ENCODE measurements at places on chromosomes 6 and 20.

GRCh38 chr20:44709380-44709779 lies 5.8 kb upstream of the CCN5 start:
- no peak for DNase-seq

DNA sequence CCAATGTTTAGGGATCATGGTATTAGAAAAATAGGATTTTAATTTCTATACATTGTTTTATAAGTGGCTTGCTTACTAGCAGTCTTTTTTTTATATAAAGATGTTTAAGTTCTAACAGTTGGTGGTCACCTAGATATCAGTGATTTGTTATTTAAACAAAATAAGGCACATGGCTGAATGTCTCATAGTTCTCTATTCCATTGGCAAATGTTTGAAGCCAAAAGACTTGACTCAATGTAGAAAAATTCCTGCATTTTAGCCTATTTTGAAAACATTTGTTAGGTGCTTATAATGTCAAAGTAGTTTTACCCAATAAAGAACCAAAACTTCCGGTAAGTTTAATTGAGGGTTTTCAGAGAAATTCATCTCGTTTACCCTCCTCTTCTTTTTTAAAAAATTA lies 26.8 kb downstream of the MAPK14 start:
- DNase-seq: no peak

- no peak for DNase-seq
Measured at GRCh38 chr6:2482773-2483172, 237.4 kb upstream of the GMDS start.

GRCh38 chr6:45474376-45474775 lies 96.6 kb upstream of the SUPT3H start:
- no peak for DNase-seq

- no peak for DNase-seq
Measured at GRCh38 chr6:52820198-52820597, 16.6 kb upstream of the GSTA1 start.

DNA sequence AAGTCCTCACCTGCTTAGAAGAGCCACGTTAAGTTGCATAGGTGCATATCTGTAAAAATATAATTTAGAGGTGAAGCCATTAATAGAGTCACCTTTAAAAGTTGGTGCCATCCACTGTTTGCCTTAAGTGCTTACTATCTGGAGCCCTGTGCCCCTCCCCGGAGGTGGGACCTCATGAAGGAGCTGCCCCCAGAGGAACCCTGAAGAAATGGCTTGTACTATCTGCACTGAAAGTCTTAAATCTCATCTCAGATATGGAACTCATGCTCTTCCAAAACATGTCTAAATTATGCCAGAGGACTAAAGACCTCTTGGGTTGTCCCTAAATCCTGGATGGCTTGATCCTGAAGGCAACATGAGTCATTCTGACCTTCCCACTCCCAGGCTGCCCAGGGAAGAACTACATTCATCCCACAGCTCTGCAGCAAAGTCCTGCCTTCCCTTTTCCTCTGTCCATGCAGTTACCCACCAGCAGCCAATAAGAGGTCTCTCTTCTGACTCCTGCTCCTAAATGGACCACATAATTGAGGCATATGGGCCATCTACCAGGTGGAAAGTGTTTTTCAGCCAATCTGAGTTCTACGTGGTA lies 85.3 kb downstream of the ASXL1 start:
- DNase-seq: peak; percentile 43

GRCh38 chr6:19845266-19846041 lies 8.3 kb downstream of the ID4 start:
- no peak for DNase-seq

- no peak for DNase-seq
Measured at GRCh38 chr6:6659600-6660327, 71.2 kb downstream of the LY86 start.

DNA sequence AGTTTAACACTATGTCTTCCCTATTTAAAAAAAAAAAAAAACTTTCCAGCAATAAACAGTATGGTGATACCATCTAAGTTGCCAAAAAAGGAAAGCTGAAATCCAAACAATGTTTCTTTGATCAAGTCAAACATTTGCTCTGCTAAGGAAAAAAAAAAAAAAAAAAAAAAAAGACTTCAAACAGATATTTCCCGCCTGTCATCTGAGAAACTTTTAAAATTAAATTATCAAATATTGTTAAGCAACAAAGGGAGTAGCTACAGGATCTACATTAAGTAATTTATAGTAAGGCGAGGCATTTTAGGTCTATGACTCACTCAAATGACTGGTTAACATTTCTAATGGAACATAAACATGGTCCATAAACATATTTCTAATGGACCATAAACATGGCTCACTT lies 121.2 kb downstream of the DST start:
- no peak for DNase-seq

- no peak for DNase-seq
Measured at GRCh38 chr6:106315765-106316374, 9.7 kb downstream of the ATG5 start.

GRCh38 chr6:100470422-100471120 lies 5.8 kb upstream of the SIM1 start:
- DNase-seq: no peak

DNA sequence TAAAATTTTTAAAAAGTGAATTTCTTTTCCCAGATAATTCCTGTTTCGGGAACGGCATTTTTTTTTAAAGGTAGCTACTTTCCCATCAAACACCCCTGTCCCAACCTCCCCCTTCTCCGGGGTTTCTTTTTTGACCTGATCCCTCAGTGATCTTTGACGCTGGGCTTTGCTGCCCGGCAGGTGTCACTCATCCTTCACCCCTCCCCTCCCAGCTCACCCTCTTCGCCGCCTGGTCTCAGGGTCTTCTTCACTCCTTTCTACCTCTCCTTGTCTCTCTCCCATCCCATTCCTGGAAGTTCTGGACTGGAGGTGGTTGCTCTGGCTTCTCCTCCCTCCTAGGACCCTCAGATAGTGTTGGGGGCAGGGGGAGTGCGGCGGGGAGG lies 329 bp upstream of the GPR6 start:
- DNase-seq: no peak

DNA sequence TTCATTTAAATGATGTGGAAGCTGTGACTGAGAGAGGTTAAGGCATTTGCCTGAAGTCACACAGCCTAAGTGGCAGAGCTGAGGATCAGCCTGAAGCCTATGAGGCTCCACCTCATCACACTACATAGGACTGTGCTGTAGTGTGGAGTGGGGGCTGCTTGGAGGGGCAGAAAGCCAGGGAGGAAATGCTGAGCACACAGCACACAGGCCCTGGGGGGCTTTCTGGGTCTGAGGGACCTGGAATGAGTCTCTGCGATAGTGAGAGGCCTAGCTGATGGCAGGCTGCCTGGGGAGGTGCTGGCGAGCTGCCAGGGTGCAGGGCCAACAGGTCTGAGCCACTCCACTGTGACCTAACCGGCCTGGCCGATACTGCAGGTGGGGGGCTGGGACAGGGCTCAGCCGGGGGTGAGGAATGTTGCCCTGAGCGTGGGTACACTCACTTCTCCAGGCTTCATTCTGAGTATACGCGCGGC lies 2.2 kb upstream of the ARHGAP40 start:
- no peak for DNase-seq

DNA sequence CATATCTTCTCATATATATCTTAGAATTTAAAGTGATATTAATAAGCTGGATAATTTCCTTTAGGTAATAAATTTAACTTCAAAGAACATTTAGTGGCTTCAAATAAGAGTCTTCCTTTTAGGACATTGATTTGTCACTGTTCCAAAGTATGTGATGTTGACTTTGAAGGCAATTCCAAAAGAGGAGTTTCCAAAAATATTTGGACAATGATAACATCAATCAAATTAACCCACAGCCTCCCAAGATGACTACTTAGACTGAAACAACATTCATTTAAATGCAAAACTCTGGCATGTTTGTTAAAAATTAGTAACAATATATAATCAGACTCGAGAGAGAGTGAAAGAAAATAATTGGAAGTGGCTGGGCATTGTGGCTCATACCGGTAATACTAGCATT lies 211.1 kb downstream of the OGFRL1 start:
- DNase-seq: no peak

DNA sequence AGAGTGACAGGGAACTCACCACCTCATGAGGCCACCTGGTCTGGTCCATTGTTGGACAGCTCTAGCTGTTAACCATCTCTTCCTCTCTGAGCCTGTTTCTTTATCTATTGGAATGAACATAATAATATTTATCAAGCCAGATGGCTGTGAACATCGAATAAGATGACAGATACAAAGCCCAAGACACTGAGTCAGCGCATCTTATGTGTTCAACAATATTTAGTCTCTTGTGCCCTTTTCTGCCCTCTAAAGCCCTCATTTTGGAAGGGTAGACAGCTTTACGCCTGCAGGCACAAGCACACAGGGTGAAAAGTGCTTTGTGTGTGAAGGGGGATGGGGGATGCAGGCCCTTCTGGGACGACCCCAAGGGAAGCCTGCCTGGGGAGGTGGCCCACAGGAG lies 164.0 kb downstream of the GRM4 start:
- DNase-seq: no peak

DNA sequence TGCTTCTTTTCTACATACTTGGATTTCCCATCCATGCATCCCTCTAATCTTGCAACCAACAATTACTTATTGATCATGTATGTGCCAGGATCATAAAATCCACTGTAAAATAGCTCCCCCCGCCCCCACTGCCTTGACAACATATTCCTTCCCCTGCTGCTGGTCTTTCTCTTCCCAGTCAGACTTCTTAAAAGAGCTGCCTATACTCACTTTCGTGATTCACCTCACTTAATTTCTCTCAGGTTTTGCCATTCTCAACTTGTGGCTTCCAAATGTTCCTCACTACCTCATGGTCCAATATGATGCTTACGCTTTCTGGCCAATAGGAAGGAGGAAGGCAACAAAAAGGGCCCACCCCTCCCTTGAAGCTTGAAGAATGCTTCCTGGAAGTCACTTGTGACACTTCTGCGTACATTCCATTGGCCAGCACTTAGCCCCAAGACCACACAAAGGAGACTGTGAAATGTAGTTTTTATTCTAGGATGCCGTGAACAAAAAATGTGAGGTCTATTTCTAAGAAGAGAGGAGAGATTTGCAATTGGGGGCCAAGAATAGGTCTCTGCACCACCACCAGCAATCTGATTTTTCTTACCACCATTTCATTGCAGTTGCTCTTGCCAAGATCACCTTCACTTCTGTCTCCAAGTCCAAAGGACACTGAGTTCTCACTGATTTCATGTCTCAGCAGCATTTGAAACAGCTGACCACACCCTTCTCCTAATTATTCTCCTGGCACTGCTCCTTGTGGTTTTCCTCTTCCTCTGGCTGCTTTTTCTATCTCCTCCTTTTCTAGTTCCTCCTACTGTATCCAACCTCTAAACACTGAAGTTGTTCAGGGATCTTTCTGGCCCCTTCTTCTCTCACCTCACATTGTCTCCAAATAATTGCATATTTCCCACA lies 30.8 kb downstream of the CD164 start:
- DNase-seq: no peak

GRCh38 chr20:51585148-51585547 lies 42.6 kb upstream of the NFATC2 start:
- DNase-seq: no peak

DNA sequence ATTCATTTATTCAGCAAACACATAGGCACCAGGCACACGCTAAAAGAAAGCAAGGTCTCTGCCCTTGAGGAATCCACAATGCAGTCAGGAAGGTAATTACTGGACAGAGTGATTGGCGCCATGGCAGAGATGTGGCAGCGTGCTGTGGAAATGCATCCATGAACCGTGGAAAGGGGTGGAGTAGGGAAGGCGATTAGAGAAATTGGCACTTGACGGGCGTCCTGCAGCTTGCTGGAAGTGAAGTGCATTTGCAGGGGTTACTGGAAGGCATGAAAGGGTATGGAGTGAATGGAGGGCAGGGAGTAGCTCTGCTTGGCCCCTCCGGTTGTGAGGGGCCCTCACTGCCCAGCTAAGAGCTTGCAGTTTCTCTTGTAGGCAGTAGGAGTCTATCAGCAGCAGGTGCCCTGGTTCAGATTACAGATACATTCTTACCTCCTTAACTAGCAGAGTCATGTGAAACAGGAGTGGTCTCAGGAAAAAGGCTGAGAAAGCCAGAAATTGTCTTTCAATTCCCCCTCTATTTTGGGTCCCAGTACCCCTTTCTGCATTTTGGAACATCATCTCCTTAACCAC lies 122.5 kb upstream of the TIAM2 start:
- DNase-seq: no peak

DNA sequence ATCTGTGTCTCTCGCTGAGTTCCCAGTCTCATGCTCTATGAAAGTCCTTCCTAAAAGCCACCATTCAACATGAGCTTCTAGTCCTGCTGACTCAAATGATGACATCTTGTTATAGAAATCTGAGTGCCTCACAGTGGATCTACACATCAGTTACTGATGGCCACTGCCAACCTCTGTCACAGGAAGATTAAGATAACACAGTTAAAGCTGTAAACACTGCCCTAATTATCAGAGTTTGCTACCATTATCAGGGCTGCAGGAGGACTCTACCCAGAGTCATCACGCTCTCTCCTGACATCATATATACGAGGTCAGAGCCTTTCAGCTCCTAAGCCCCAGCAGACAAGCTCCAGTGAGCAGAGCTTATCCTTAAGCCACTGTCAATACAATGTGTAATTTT lies 63.2 kb downstream of the HIVEP2 start:
- DNase-seq: no peak

DNA sequence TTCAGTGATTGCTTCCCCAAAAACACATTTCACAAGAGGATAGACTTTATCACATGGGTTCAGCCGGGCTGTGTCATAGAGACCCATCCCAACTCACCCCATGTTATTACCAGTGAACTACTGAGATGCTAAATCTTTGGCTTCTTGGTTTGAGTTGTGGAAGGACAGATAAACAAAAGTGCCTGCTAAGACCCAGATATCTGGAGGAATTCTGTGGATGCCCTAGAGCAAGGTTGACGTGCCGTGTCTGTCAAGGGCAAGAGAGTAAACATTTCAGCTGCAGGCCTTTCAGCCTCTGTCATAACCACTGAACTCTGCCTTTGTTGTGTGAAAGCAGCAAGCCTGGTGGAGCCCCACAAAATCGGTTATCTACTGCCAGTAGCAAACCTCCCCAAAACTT lies 11.2 kb upstream of the THBD start:
- DNase-seq: no peak

- no peak for DNase-seq
Measured at GRCh38 chr6:48236375-48236774, 125.4 kb upstream of the PTCHD4 start.

GRCh38 chr6:36735110-36736071 lies 37.8 kb downstream of the RAB44 start:
- no peak for DNase-seq

GRCh38 chr6:137791281-137792159 lies 75.5 kb upstream of the TNFAIP3 start:
- no peak for DNase-seq

GRCh38 chr6:13280254-13280653 lies 48.1 kb downstream of the TBC1D7 start:
- DNase-seq: no peak

DNA sequence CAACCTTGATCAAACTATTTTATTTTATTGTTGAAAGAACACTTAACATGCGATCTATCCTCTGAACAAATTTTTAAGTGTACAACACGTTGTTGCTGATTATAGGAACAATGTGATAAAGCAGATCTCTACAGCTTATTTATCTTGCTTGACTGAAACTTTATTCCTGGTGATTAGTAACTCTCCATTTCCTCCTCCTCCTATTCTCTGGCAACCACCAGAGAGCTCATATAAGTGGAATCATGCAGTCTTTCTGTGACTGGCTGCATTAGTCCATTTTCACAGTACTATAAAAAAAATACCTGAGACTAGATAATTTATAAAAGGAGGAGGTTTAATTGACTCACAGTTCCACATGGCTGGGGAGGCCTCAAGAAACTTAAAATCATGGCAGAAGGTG lies 218.1 kb downstream of the LRFN2 start:
- DNase-seq: no peak

Measured in Caco-2 (cell line).